ENCODE measurements at places on chromosomes 2 and 18.

DNA sequence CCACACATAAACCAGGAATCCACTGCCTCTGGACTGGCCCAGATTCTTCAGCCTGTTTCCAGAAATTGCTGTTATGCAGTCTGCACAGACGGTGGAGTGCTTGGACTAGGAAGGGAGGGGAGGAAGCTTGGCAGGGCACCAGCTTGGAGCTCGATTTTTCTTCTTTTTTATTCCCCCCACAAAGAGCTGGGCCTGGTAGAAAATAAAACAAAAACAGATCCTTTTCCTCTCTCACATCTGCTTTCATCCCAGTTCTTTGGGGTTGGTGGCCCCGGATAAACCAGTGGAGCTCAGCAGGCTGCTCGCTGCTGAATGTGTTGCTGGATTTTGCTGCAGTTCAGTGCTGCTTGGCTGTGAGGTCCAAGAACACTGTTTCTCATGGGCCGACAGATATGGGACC, 16.0 kb downstream of the LRRTM1 start:
- DNase-seq = peak; percentile 68

DNA sequence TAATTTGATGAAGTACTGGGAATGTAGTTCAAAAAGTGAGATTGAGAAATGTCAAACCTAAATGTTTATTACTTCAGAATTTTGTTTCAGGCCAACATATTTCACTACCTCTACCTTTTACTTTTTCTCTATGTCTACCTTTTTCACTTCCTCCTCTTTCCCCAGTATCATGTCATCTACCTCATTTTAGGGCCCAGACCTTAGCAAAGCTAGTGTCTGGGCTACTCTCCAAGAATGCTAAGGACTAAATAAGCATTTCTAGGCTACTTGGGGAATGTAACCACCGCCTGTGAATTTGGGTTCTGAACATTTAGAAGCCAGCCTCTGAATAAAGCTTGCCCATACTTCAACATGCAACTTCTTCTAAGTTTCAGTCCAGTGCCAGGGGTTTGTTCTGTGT, 330.4 kb downstream of the SLC4A3 start:
- no peak for DNase-seq

DNA sequence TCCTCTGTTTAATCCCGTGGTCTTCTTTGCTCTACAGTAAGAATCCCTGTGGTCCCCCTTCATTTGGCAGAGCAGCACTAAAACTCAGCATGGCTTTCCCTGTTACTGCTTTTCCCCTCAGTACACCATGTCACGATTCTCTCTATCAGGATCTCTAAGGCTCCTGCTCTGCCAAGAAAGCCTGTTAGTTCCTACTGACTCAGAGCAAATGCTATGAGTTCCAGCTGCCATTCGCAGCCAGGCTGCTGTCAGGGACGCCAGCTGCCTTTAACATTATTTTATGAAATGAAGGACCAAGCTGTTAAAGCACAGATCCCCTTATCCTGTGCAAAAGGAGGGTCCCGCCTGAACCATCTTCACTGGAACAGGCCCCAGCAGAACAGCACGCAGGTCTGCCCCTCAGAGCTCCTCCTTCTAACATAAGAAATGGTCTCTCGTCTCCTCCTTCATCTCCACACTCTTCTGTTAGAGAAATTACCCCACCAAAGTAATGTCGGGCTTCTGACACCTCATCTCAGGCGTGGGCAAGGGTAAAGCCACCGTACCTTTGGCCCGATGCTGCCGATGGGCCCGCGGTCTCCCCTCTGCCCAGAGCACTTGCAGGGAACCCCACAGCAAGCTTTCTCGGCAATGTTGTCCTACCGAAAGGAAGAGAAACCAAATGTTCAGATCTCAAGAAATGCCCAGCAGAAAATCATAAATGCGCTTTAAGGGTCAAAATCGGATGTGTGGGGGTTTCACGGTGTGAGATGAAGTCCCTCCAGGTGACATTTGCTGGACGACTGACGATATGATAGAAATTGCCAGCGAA, 52.6 kb downstream of the COL6A3 start:
- DNase-seq = peak; percentile 47

GRCh38 chr2:85143463-85144082, 10.4 kb downstream of the TCF7L1 start:
- DNase-seq = no peak

GRCh38 chr2:73255007-73255644, 21.0 kb downstream of the CCT7 start:
- no peak for DNase-seq

DNA sequence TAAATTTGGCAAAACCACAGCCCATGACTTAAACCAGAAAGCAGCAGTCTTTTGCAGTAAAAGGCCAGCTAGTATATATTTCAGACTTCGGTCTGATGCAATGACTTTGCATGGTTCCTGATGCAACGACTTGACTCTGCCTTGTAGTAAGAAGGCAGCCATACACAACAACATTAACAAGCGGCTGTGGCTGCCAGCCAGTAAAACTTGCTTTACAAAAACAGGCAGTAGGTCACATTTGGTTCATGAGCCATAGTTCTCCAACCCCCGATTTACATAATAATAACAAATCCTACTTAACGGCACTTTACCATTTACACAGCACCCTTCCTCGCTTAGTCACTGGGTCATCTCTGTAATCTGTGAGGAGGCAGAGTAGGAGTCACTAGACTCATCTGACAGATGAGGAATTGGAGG, 410.3 kb downstream of the LRATD1 start:
- DNase-seq = no peak

DNA sequence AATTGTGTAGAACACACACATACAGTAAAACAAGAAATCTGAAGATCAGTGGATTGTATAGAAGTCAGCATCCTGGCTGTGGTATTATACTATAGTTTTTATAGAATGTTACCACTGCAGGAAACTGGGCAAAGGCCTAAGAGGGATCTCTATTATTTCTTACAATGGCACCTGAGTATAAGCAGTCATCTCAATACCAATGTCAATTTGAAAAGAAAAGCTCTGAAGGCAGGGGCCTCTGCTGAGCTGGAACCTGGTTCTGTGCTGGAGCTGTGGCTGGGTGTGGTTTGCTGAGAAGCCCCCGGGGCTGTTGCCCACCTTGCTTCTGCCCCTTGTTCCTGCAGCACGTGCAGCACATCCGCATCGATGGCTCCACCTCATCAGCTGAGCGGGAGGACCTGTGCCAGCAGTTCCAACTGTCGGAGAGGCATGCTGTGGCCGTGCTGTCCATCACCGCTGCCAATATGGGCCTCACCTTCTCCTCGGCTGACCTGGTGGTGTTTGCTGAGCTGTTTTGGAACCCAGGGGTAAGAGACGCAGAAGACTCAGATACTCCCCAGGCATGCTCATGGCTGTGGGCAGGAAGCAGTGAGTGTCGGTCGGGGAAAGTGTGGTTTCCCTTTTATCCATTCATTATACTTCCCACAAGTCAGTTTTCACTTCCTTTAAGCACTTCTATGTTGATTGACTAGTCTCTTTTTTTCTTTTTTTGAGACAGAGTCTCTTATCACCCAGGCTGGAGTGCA, 23.5 kb upstream of the RPL37A start:
- DNase-seq = no peak

DNA sequence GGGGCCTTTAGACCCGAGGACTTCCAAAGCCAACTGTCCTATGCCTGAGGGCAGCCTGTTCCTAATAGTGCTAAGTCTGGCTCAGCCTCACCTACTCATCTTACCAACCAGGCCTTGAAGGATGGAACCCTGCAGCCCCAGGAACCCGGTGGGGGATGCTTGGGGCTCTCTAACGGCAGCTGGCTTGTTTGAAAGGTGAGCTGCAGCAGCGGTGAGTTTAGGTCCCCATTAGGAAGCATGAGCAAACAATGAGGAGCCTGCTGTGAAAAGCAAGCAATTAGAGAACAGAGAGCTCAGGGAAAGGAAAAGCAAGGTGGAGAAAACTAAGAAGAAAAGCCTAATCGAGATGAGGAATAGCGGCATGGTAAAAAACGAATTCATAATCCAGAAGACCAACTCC, 39.9 kb downstream of the SP110 start:
- no peak for DNase-seq

GRCh38 chr2:75324861-75325284, 125.6 kb upstream of the TACR1 start:
- DNase-seq = no peak

- DNase-seq = no peak
Measured at GRCh38 chr2:160859096-160859495, 301.1 kb upstream of the TANK start.

GRCh38 chr2:112321375-112322320, 46.3 kb downstream of the ZC3H6 start:
- DNase-seq = no peak

DNA sequence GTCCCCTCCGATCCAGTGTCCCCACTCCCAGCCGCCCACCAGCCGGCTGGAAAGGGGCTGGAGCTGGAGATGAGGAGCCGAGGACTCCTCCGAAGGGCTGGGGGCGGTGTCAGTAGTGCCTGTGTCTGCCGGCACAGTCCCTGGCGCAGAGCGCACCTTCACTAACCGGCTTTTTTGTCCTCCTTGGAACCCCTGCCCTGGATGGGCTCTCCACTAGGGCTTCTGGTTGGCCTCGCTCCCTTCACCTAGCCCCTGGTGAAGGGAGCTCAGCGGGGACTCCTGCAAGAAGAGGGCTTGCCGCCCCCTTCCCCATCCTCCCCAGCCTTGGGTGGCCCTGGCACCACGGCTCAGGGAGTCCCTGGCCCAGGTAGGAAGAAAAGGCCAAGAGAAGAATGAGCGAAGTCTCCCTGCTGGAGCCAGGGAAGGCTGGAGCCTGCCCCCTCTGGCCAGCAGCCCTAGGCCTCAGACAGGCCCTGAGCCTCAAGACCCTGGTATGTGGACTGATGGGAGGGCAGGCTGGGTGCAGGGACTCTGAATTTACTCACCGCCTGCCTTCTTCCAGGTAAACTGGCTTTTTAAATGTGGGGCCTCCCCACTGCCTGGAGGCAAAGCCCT, 570 bp upstream of the ECEL1 start:
- no peak for DNase-seq

- DNase-seq = peak; percentile 15
Measured at GRCh38 chr2:43142921-43143438, 83.4 kb downstream of the ZFP36L2 start.

DNA sequence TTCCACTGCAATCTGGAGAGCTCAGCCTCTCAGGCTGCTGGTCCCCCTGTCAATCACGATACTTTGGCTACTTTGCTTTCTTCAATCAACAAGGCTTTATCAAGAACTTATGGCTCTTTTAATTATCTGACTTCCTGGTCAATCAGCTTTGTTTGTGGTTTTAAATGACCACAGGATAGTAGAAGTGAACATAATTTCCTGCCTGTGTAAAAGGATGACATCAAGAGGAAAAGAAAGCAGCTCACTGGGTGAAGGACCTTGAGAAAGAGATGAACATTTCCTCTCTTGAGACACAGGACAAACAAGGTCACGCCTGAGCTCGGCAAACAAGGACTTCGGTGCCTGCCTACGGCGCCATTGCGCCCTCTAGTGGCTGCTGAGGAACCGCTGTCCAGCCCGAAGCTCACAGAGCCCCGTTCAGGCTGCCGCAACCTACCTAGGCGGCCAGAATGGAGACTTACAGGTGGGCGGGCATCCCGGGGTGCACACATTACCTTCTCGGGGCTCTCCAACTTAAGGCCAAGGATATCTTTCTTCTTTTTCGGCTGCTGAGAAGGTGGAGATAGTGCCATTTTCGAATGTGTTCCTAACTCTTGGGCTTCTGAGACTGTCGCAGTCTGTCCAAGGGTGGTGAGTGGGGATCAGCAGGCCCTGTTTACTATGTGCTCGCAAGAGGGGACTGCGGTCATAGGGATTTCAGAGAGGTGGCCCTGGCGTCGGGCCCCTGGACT, 54.0 kb downstream of the IL1RL2 start:
- peak; percentile 89 for DNase-seq

DNA sequence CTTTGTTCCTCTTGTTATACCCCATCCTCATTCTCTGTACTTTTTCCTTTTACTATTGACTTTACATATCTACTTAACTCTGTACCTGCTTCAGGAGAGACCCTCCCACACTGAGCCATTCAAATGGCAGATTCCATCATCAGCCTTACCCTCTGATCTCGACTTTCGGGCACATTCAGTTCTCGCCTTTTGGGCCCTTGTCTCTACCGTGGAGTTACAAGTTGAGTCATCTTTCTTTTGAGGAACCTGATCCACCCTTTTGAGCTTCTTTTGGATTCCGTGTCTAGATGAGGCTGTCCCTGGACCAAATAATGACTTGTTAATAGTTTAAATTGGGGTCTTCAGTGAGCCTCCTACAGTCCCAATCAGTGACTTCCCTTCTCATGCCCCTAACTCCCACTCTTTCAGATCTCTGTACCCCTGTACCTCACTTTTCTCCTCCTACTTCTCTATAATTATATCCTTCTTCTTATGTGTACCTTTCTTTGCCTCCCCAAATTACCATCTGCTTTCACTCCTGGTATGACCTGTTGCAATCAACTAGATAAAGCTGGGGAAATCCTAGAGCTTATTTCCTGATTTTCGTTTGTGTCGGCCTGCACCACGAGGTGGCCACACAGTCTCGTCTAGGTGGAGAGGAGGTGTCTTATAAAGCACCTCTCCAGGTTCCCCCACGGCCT, 17.2 kb downstream of the SP110 start:
- no peak for DNase-seq

GRCh38 chr2:216696321-216696720, 972 bp upstream of the IGFBP5 start:
- DNase-seq = no peak

- no peak for DNase-seq
Measured at GRCh38 chr2:43980902-43981301, 14.9 kb downstream of the LRPPRC start.

- no peak for DNase-seq
Measured at GRCh38 chr2:140876015-140876414, 1254.8 kb downstream of the LRP1B start.

DNA sequence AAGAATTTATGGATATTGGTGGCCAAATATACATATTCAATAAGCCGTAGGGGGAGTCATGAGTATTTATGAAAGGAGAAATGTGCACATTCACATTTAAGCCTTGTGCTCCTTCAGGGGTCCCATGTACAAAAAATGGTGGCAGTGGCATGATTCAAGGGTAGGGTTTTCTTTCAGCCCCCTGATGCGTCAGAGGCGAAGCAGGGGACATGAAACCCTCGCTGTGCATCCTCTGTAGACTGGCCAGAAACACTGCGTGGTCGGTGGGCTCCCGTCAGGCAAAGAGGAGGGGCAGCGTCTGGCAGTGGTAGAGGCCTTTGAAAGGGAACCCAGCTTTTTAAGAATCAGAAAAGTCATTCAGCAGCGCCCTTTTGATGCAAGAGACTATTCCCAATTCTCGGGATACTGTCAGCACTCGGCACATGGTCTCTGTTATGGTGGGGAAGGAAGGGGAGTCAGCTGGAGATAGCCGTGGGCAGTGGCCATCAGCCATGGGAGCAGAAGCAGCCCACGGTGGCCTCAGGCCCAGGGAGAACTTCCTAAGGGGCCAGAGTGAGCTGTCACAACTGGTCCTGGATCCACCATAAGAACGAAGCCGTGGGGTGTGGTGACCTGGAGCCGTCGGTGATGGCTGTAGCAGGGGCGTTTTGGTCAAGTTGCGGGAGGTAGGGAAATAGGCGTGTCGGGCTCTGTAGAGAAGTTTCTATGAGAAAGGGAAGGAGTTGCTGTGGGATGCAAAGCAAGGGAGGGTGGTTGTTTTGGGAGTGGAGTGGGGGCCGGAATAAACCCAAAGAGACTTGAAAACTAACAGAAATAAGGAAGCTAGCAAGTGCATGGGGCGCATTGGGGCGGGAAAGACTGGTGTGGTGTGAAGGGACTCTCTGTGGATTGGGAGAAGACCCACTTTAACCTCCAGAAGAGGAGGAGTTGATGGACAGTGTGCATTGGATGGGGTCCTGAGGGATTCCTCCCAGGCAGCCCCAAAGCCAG, 95.6 kb downstream of the SH3BP4 start:
- no peak for DNase-seq

Data from femur (tissue), 1 donor.